ENCODE measurements at places on chromosomes 3 and 15.

- DNase-seq, result no peak
Observed at GRCh38 chr3:59116233-59116537, 66.4 kb upstream of the CFAP20DC start.

- peak; percentile 63 for DNase-seq
Observed at GRCh38 chr15:41928637-41929620, 35.1 kb upstream of the SPTBN5 start.

DNA sequence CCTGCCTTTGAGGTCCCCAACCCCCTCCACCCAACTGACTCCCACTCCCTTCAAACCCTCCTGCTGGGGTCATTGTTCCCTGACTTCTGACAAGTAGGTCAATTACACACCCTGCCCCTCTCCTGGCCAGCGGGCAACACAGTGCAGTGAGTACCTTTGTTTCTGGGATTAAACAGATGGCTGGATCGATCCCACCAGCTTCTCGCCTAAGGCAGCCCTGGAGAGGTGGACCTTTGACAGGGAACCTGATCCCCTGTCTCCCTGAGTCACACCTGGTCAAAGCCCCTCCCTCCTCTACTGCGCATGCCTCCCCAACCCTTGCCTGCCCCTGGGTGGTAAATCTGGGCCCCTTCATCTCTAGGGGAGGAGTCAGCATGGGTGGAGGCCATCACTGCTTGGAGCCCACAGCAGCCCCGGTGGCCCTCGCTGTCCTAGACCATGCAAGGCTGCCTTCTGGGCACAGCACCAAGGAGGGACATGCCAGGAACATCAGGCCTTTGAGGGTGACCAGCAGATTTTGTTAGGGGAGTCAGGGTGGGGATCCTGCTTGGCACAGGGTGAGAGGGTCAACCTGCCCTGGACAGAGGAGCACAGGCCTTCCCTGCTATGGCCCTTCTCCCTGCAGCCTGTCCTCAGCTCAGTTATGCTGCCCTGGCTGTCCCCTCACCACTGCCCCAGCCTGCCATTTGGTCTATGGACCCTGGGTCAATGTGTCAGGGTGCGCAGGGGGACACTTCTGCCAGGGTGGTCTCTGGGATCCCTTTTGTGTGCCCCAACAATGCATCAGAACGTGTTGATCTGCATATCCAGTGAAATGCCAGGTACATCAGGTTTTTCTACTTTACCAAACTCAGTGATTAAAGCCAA is 9.8 kb upstream of the PRR23E start:
- DNase-seq, result no peak

GRCh38 chr3:14428087-14429033 is 26.0 kb downstream of the SLC6A6 start:
- DNase-seq, result no peak

GRCh38 chr3:11720304-11720898 is 76.7 kb upstream of the VGLL4 start:
- peak; percentile 85 for DNase-seq

DNA sequence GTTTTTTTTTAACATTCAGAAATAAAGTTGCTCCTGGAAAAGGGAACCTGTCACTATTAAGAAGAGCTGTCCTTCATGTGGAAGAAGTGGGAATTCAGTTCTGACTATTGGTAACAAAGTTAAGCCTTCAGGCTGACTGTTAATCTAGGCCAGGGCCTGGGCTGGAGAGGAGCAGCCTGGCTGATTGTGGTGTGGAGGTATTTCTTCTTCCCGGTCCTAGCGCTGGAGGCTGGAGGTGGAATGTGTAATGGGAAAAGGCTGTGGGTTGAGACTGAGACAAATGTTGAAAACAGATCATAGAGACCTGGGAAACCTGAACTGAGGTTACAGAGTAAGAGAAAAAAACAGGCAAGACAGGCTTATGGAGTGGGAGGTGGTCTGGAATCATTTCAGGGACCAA is 23.8 kb upstream of the SH3BP5 start:
- peak; percentile 47 for DNase-seq

DNA sequence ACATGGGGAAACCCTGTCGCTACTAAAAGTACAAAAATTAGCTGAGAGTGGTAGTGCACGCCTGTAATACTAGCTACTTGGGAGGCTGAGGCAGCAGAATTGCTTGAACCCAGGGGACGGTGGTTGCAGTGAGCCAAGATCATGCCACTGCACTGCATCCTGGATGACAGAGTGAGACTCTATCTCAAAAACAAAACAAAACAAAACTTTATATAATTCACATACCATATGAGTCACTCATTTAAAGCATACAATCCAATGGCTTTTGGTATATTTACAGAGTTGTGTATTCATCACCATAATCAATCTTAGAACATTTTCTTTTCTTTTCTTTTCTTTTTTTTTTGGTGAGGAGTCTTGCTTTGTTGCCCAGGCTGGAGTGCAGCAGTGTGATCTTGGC is 8.7 kb downstream of the PXK start:
- no peak for DNase-seq

DNA sequence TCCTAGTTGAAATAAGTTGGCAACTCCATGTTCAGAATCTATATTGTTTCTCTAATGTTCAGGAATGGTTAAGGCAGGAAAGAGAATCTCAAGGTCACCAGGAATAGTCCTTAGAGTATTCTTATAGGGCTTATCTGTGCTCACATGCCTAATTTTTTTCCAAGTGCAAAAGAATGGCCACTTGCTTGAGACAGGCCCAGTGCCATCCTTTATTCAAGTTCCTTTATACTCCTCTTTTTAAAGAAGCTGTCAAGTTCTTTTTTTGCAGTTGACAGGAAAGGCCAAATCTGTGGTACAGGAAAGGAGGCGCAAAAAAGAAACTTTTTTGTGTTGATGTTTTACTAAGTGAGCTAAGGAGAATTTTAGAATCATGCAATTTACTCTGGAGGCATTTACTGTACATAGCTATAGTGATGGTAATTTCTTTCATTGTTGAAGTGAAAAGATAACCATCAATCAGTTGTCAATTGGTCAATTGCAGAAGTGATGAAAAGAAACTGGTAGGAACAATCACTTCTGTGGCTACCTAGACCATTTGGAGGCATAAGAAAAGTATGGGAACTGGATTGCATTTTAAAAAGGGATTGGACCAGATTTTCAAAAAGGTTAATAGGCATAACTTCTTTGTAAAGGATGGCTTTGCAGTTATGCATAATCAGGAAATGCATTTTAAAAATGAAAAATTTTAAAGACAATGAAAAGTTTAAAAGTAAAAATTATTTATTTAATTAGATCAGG is 102.5 kb upstream of the SOX2 start:
- DNase-seq, result no peak

GRCh38 chr15:70284438-70285214 is 186.9 kb upstream of the TLE3 start:
- DNase-seq, result peak; percentile 74

- no peak for DNase-seq
Observed at GRCh38 chr3:23055733-23056376, 147.3 kb upstream of the UBE2E2 start.

GRCh38 chr3:173750095-173750494 is 352.6 kb downstream of the NLGN1 start:
- DNase-seq, result no peak
